NT2/D1 (cell line): ENCODE measurements at places on chromosomes 2 and 18.

- DNase-seq: no peak
Measured at GRCh38 chr2:113985554-113986397, 95.9 kb downstream of the ACTR3 start.

- no peak for DNase-seq
Measured at GRCh38 chr18:37654731-37655369, 89.3 kb upstream of the CELF4 start.

DNA sequence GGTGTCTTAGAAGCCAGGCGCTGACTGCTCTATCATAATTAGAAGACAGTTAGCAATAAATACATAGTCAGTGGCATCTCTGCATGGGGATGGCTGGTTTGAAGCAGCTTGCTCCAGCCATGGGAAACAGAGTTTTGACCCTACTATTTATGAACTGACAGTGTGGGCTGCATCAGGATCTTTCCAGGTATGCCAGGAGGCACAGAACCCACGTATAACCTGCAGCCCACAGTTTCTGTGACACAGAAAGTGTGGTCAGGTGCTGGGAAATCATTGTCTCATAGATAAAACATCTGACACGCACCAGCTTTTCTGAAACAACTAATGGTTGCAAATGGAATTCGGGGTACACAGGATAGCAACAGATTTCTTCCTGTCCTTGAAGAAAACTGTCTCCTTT lies 34.7 kb downstream of the INPP4A start:
- no peak for DNase-seq

DNA sequence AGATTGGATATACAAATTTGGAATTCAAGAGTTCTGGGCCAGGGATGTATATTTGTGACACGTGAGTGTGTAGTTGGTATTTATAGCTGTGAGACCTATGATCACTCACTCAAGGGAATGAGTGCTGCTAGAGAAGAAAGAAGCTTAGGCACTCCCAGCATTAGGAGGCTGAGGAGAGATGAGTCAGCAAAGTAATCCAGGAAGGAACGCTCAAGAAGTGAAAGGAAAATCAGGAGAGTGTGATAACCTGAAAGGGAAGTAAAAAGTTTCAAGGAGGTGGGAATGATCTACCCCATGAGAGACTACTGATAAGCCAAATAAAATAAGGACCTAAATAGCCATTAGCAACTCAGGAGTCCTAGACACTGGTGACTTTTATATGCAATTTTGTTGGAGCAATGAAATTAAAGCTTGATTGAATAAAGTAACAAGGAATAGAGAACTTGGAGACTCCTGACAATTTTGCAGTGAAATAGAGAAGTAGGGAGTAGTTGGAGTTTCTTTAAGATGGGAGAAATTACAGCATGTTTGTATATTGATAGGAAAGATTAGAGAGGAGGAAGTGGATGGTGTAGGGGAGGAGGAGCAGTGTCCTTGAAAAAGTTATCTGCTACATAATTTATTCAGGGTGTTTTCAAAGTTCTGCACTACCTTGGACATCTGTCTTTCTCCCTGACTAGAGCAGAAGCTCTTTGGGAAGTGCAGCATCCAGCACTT lies 89.9 kb downstream of the UBE2E3 start:
- DNase-seq: no peak

- no peak for DNase-seq
Measured at GRCh38 chr18:55863876-55864275, 275.9 kb upstream of the TCF4 start.

GRCh38 chr18:39571511-39571910 lies 2005.9 kb upstream of the CELF4 start:
- no peak for DNase-seq

GRCh38 chr2:33581872-33582271 lies 17.2 kb downstream of the FAM98A start:
- no peak for DNase-seq

- no peak for DNase-seq
Measured at GRCh38 chr2:195331129-195331528, 325.9 kb upstream of the SLC39A10 start.

- no peak for DNase-seq
Measured at GRCh38 chr2:43018179-43019024, 208.0 kb downstream of the ZFP36L2 start.

GRCh38 chr2:111121828-111122630 lies 1.3 kb downstream of the BCL2L11 start:
- DNase-seq: peak; percentile 89

DNA sequence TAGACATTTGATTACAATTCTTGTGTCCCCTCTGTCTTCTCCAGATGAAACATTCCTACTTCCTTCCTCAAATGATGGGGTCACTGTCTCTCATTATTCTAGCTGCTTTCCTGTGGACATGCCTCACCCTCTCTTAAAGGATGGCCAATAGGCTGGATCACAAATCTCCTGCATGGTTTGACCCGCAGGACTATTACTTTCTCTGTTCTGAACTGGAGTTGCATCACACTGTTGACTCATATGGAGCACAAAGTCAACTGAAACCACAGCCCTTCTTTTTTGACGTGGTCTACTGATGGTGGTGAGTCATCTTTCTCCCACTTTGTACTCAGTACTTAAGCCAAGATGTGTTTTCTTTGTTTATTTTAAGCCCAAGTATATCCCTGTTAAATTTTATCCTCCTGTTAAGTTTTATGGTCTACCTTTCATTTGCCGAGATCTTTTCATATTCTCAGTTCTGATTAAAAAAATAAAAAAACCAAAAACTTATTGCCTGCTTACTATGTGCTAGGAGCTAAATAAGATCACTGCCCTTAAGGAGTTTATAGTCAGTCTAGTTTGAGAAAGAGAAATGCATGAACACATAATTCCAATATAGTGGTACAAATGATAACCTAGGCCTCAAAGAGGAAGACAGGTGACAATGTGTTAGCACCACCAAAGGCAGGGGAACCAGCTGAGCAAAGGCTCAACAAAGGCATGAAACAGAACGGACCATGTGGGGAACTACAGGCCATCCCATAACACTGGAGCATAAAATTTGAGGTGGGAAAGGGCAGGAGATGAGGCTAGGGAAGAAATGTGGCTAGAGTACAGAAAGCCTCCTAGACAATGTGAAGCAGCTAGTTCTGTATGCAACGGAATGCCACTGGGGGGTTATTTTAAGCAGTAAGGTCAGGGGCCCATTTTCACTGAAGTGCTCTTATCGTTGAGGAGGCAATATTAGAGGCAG lies 67.6 kb upstream of the ZFP36L2 start:
- no peak for DNase-seq

GRCh38 chr18:12890964-12891363 lies 6.9 kb upstream of the PTPN2 start:
- DNase-seq: no peak

DNA sequence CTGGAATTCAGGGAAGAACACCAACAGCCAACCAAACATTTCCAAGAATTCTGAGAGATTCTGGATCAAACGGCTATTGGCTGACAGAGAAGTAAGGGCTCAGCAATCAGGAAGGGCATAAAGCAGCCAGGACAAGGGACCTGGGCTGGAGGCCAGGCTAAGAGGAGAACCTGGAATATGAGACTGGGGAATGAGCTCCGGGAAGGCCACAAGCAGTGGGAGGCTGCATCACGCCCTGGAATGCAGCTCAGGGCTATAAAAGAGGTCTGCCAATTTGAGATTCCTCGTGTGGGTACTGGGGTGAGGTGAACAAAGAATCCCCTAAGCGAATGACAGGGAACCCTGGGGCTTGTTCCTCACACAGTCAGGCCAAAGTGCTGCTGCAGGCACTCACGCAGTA lies 60.4 kb downstream of the ANO7 start:
- no peak for DNase-seq

GRCh38 chr2:1755436-1756191 lies 11.3 kb upstream of the PXDN start:
- no peak for DNase-seq

GRCh38 chr18:39773646-39774045 lies 2181.4 kb upstream of the PIK3C3 start:
- no peak for DNase-seq

DNA sequence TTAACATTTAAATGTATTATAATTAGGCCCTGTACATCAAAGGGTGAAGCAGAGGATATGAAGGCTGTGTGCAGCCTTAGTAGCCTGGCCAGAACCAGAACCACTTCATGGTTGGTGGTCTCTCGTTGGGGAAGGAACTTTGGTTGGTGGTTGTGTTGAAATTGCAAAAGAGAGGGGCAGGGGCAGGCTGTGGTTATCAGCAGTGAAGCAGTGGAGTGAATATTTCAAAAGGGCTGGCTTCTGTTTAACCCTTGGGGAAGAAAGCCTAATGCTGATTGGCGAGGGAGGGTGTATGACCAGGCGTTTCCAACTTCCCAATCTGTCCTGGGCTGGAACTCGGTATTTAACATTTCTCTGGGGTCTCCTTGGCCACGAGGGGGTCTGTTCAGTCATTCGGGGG lies 51.2 kb upstream of the LYPD6B start:
- DNase-seq: no peak

- no peak for DNase-seq
Measured at GRCh38 chr18:36031903-36032302, 35.5 kb downstream of the RPRD1A start.

DNA sequence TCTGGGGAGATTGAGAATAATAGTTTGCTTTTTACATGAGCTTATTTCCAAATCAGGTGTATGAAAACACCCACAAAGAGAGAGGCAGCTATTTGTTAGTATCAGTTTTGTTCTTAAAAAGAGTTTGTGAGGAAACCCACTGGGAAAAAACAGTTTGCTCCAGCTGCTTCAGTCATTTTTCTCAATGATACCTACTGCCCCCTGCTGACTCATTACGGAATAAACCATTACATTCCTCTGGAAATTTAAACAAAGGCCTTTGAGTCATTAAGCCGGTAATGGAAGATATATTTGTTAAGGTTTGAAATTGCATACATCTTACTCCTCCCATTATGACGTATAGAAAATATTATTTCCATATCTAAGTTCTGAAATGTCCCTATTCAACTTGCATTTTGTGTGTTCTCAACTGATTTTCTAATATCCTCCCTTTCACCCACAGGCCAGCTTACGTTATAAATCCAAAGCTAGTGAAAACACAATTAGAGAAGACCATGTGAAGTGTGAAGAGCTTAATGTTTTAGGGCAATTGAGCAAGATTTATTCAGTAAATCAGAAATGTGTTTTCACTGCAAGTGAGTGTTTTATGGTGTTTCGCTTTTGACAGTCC lies 761.6 kb downstream of the DSC3 start:
- peak; percentile 25 for DNase-seq

GRCh38 chr18:3792711-3793110 lies 342.7 kb downstream of the TGIF1 start:
- no peak for DNase-seq

GRCh38 chr18:79962311-79962710 lies 2.1 kb upstream of the HSBP1L1 start:
- DNase-seq: no peak

- no peak for DNase-seq
Measured at GRCh38 chr2:113117541-113118262, 9.7 kb upstream of the IL1RN start.

DNA sequence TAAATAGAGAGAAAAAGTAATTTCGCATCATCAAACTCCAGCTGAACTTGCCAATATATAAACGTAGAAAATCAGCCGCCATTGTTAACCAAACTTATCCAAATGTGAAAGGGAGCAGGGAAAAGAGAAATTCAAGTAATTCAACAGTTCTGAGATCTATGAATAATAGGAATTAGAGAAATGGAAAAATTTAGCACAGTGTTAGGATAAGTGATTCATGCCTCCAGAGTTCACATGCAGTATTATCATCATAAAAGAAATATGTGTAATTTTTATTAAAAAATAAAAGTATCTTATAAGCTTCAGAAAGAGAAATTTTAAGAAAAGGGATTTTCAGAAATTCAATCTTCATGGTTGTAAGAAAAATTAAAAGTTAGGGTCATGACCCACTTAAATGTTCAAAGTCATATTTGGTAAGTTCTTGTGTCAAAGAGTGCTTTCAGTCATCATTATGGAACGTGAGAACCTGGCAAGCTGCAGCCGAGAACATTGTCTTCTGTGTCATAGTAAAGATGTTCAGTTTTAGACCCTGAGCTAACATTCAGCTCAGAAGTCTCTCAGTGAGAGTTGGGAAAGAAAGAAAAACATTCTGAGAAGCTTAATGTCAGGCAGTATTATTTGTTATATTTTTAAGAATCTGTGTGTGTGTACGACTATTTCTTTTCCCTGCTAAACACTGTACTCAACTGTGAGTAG lies 414.3 kb upstream of the RGPD4 start:
- no peak for DNase-seq

DNA sequence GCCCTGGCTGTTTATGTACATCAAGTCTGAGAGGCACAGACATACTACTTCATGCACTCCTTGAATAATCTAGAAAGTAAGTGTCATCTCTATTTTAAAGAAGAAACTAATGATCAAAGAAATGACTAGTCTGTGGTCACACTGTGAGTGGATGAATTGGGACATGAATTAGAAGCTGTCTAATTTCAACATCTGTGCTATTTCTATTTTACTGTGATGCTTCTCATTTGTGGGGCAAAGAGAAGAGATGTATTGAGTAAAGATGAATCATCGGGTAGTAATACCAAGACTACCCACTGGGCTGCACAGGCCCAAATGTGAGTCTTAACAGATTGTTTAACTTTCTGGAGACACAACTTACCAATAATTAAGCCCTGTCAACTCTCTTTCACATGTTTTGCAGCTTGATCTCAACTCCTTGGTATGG lies 42.4 kb upstream of the MTIF2 start:
- DNase-seq: no peak

- DNase-seq: no peak
Measured at GRCh38 chr2:44833171-44834069, 108.1 kb upstream of the SIX3 start.

DNA sequence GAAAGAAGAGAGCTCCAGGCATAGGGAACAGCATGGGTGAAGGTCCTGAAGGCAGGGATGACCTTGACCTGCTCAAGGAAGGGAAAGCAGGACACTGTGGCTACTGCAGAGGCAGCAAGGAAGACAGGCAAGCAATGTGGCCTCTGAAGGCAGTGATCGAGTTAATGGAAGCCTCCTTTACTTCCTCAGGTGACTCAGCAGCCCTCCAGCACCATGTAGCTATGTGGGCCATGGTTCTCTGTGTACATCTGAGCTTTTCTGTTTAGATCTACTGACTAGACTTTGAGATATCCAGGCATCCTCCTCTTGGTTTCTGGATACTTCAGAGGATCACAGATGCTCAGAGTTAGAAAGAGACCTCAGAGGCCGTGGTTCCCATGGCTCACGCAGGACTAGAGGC lies 107.3 kb upstream of the PID1 start:
- DNase-seq: no peak

DNA sequence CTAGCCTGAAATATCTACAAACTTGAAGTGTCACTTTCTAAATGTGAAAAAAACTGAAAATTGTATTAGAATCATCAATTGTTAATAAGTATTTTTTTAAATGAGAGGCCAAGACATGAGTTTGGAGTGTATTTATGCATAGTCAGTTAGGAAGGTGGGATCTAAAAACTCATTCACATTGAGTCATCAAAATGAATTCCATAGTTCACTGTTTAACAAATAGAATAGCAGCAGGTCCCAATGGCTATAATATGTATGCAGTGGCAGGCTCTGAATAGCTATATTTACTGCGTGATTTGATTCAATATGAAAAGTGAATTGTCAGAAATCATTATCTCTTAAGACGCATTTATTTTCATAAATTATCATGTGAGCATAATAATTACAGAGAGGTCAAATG lies 256.1 kb downstream of the ZNF385B start:
- no peak for DNase-seq

GRCh38 chr2:152890736-152891135 lies 172.3 kb downstream of the ARL6IP6 start:
- no peak for DNase-seq

GRCh38 chr2:57452634-57453033 lies 594.0 kb upstream of the VRK2 start:
- DNase-seq: no peak

- DNase-seq: no peak
Measured at GRCh38 chr18:43031169-43031568, 84.3 kb downstream of the RIT2 start.
